ENCODE measurements at places on chromosomes 4 and X. TPM values are rescaled to one million over a fixed set of nuclear protein-coding genes. Genes with fewer than 3 reads are reported as not detected.

DNA sequence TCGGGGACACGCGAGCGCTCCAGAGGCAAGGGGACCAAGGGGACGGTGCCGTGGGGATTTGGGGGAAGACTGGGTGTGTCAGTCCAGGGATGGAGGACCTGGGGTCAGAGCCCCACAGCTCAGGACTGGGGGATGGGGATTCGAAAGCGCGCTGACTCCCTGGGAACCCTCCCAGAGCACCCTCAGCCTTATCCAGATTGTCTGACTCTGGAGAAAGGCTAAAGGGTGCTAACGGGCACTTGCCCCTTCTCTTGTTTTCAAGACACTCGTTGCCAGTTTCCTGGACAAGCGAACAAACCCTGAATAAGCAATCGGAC is 1.1 kb downstream of the DOCK11 start:
- peak; percentile 1 for DNase-seq

- no peak for DNase-seq
These were observed 193.1 kb upstream of the GPC4 start for GRCh38 chrX:133608406-133608805.

DNA sequence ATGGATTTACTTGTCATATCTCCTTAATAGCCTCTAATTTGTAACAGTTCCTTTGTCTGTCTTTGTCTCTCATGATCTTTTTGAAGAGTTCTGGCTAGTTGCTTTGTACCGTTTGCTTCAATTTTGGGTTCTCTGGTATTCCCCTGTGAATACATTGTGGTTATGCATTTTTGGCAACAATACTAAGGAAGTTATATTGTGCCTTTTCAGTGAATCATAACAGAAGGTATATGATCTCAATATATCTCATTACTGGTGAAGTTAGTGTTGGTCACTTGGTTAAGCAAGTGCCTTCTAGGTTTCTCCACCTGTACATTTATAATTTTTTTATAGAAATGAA is 48.6 kb downstream of the DCLK2 start:
- DNase-seq: no peak

- no peak for DNase-seq
These were observed 29.3 kb upstream of the TLR3 start for GRCh38 chr4:186039697-186040096.

DNA sequence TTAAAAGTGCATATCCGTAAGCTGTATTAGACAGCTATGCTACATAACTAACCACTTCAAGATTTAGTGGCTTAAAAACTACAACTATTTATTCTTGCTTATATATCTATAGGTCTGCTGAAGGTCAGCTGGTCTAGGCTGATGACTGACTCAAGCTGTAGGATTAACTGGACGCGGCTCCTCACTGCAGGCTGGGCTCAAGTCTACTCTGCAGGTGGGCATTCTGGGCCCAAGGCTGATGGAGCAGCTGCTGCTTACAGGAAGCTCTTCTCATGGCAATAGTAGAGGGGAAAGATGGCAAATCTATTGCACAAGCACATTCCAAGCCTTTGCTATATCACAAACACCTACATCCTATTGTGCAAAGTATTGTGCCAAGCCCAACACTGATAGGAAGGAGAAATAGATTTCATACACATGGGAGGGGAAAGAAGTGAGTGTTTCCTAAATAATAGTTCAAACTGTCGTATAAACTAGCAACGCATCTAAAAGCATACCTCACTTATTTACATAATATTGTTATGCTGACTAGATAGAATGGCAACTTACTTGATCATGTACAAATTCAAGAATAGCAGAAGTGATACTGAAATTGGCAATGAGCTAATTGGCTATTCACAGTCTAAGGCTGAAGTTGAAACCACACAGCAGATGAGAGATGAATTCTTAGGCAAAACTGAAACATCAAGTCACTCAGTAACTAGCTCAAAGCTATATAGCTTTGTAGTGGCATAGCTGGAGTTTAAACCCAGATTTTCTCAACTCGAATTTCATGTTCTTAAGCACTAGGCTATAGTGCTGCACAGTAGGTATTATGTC is 263.8 kb downstream of the NKX6-1 start:
- no peak for DNase-seq

LEF1 gene
- total RNA-seq: 18.1 TPM

ARSH gene
- total RNA-seq: not detected

RTL5 gene
- 5.2 TPM for total RNA-seq

All from cerebellum (tissue), 4 donors.